ENCODE measurements at places on chromosomes 1 and 21.

GRCh38 chr1:63623952-63624351 lies 30.7 kb downstream of the PGM1 start:
- no peak for DNase-seq

- DNase-seq: no peak
Measured at GRCh38 chr1:63883494-63884235, 109.8 kb downstream of the ROR1 start.

DNA sequence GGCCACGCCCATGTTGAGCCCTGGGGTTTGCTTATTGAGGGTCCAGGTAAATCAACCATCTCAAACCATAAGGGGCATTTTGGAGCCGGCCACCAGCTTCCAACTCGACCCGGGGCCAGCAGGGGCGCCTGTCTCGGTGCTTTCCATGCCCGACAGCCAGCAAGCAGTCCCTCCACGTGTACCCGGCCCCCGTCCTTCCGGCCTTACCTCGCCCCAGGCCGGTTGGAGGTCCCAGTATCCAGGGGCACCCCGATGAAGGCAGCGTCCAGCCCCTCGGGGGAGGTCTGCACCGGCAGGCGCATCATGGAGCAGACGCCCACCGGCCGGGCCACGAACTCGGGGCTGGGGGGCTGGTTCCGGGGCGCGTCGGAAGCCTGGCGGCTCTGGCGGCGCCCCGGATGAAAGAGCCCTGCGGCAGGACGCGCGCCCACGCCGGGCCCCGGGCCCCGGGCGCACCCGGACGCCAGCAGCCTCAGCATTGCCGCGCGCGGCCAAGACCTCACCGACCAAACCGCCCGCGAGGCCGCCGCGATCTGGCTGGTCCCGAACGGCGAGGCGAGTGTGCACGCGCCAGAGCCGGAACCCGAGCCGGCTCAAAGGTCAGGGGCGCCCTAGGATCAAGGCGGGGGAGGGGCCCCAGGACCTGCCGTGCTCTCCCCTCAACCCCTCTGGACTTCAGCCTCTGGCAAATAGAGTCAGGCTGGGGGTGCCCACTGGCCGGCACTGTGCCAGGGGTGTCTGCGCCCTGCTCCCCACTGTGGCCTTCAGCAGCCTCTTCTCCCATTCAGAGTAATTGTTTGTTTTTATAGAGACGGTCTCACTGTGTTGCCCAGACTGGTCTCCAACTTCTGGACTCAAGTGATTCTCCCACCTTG lies at the start of gene AGMAT:
Gene AGMAT, minus strand, starts transcription at position 563 of the 875 bp plus-strand sequence. Its CDS starts 84 bp downstream, at position 479.
- peak; percentile 53 for DNase-seq

- DNase-seq: no peak
Measured at GRCh38 chr1:95584315-95584714, 350.3 kb downstream of the RWDD3 start.

- DNase-seq: no peak
Measured at GRCh38 chr1:221448585-221449175, 293.2 kb downstream of the DUSP10 start.
